ENCODE measurements at places on chromosomes 1 and 21.

DNA sequence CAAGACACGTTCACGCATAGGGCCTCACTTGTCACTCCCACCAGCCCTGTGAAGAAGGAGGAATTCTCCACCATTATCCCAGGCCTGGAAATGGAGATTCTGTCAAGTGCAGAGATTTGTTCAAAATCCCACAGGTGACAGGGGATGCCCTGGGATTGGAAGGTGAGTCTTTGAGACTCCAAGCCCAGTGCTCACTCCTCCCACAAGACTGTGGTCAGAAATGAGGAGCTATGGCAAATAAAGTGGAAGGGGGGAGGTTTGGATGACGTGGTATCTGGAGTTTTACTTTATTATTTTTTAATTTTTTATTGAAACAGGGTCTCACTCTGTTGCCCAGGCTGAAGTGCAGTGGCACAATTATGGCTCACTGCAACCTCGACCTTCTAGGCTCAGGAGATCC, 12.8 kb upstream of the FOXO6 start:
- no peak for DNase-seq

GRCh38 chr1:5488448-5488847, 503.8 kb downstream of the NPHP4 start:
- DNase-seq = no peak

GRCh38 chr1:167223144-167224103, 2.7 kb downstream of the POU2F1 start:
- no peak for DNase-seq

DNA sequence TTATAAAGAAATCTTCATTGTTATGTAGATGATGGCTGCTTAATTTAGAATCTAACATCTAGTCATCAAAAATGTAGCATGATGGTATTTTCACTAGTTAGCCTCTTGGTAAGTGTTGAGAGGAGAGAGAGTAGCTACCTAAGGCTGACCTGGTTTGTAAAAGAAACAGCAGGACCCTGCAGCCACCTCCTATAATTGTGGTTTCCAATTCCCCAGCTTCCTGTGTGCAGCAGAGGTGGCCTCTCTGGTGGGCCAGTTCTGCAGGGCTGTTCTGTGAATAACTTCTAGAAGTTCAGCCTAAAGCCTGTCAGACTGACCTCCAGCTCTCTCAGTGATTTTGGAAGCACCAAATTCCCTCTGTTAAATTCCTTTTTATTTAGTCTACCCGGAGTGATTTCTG, 246.4 kb upstream of the LRRC7 start:
- no peak for DNase-seq

DNA sequence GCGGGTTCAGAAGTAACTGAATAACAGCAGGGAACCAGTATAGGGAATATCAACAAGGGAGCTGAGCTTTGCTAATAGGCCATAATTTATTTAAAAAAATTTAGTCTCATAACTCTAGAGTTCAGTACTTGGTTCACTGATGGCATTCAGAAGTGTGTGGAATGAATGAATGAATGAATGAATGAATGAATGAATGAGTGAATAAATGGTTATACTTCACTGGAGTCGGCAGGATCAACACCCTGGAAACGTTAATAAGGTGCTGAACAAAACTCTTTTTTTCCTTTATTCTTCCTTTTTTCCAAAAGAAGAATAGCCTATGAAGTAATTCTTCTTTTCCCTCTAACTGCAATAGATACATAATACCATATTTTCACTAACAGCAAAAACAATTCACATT, 129.3 kb downstream of the SIM2 start:
- DNase-seq = no peak

- no peak for DNase-seq
These were observed 2.3 kb upstream of the CELA2A start for GRCh38 chr1:15454256-15454655.

- no peak for DNase-seq
These were observed 404 bp downstream of the NR0B2 start for GRCh38 chr1:26913389-26913753.

- no peak for DNase-seq
These were observed 8.2 kb downstream of the BCL9 start for GRCh38 chr1:147549526-147549925.

DNA sequence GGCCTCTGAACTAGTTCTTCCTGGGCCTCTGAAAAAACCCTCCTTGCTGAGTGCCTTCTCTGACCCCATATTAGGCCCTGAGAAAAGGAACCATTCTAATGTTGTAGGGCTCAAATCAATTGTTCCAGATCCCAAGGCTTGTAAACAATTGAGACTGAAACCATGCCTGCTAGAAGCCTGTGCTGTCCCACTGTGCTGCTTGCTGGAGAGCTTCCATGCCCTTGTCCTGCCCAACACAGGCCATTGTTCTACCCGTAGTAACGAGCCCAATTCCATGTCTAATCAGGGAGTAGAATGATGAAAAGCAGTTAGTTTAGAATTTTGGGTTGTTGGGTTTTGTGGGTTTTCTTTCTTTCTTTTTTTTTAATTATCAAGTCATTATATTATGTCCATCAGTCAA, 47.4 kb downstream of the ZNF281 start:
- no peak for DNase-seq

DNA sequence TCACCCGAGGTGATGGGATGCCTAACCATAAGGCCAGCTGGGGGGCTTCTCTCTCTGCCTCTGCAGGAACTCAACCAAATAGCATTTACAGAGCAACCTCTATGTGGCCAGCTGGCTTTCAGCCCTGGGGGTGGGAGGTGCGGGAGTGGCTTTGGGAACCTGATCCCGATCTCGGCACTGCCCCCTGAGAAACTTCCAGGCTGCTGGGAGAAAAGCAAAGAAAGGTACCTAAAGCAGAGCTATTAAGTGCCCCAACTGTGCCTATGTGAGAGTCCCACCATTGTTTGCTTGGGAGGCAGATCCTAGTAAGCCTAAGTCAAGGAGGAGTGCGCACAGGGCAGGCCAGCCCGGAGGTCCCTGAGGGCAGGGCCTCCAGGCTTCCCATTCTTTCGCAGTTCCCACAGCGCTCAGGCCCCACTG, 7.0 kb downstream of the KRTCAP2 start:
- DNase-seq = no peak

- no peak for DNase-seq
These were observed 80.3 kb downstream of the OSBPL9 start for GRCh38 chr1:51697166-51697565.

- DNase-seq = no peak
These were observed 1.8 kb upstream of the TBX15 start for GRCh38 chr1:118989878-118990378.

DNA sequence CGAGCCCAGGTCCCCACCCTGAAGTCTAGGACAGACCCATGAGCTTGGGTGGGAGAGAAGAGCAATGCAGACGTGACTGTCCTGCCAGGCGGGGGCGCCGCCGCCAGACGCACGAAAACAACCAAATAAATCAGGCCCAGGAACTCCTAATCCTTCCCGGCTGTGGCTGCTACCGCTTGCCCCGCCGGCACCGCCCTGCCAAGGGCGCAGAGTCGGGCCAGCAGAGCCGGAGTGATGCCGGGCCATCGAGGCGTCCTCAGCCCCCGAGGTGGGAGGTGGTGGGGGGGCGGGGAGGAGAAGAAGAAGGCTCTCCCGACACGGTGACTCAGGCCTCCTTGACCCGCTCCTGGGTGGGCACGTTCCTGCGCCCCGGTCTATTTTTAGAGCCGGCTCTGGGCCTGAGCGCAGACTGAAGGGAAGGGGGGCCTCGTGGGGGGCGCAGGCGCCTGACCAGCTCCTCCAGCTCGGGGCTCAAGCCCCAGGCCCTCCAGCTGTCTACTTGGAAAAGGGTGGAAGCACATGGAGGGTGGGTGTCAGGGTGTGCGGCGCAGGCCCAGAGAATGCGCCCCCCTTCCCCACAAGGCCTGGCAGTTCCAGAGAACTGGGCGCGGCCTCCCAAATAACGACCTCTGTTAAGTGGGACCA, 10.7 kb upstream of the COL16A1 start:
- DNase-seq = peak; percentile 74

GRCh38 chr1:26555550-26555981, 26.0 kb downstream of the RPS6KA1 start:
- DNase-seq = no peak

DNA sequence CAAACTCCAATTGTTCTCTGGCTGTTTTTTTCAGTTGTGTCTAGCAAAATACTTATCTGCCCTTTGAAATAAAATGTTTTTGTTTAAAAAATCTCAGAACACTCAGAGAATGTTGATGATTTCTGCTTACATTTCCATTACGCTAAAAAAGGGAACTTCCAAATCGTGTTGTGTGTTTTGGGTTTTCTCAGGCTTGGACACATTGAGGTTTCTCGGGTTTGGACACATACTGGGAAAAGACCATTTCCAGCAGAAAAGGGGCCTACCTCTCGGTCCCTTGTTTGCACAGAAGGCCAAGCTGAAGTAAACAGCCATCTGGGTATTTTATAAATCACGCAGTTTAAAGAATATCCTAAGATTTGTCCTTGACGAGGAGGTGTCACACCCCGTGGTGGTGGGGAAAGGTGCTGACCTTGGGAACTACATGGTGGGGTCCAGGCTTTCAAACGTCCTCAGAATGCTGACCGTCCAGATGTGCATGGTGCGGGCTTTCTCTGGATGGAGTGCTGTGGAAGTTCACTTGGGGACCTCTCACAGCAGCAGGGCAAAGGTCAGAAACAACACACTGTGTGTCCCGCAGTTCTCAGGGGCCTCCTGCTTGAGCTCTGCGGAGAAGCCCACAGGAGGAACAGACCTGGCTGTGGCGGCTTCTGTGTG, 67.8 kb downstream of the SLC37A1 start:
- no peak for DNase-seq

DNA sequence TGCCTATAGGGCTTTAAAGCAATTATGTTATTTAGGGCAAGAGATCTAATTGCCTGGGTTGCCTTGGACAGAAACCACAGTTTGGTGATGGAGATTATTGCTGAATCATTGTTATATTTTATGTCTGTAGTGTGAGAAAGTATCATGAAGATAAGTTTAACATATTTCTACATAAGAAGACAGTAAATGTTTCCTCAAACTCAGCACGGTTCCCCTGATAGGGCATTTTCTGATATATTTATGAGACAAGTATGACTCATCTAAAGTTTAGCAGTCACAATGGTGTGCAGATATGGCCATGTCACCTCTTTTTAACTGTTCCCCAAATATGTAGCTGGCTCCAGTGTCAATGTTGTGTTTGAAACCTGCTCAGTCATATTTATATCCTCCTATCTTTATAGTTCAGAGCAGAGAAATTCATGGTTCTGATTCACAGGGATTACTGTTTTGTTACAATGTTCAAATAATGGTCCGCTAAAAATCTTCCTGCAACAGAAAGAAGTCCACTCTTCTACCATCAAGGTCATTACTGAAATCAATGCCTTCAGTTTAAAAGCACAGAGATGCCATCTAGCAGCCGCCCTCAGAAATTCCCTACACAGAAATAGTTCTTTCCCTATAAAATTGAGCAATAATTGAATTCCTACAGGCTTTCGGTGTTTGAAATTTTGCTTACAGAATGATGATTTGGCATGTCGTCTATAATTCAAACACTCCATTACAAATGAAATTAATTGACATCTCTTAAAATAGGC, 3.7 kb downstream of the OLFM3 start:
- no peak for DNase-seq

GRCh38 chr1:53482441-53483153, 23.4 kb downstream of the DMRTB1 start:
- DNase-seq = no peak

GRCh38 chr1:52659356-52659755, 26.4 kb downstream of the SHISAL2A start:
- no peak for DNase-seq

DNA sequence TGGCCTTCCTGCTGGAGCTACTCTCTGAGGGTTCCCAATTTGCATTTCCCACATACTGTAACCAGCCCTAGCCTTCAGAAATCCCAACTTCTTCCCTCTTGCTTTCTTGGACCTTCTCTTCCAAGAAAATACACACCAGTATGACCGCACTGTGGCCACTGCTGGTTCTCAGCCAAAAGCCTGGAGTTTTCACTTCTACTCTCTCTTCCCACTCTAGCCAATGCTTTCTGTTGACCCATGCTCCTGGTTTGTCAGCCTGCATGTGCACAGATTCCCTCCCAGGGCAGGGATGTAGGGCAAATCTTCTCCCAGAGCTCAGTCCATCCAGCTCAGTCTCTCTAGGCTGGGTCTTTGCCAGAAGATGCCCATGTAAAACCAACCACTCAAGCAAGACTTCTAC, 664 bp downstream of the SLAMF1 start:
- DNase-seq = no peak

DNA sequence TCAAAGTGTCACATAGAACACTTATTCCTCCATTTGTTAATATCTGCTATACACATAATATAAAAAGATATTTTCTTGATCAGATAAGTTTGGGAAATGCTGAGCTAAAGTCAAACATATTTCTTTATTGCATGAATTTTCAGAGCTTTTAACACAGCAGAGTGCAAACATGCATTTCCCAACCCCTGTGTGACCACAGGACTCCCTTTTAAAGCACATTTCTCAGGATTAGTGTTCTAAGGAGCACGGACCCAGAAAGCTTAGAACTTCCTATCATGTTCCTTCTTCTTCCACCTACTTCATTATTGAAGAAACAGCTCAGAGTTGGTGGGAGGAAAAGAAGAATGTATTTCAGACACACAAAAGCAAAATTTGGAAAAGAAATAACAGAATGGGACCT, 109.1 kb upstream of the CDC42BPA start:
- no peak for DNase-seq

GRCh38 chr1:44854970-44855369, 11.9 kb upstream of the PTCH2 start:
- DNase-seq = no peak

GRCh38 chr1:2422523-2422922, 10.2 kb upstream of the PEX10 start:
- DNase-seq = no peak

GRCh38 chr1:114756009-114756892, 1.5 kb downstream of the CSDE1 start:
- DNase-seq = no peak

GRCh38 chr1:221788466-221788865, 46.6 kb upstream of the DUSP10 start:
- no peak for DNase-seq

DNA sequence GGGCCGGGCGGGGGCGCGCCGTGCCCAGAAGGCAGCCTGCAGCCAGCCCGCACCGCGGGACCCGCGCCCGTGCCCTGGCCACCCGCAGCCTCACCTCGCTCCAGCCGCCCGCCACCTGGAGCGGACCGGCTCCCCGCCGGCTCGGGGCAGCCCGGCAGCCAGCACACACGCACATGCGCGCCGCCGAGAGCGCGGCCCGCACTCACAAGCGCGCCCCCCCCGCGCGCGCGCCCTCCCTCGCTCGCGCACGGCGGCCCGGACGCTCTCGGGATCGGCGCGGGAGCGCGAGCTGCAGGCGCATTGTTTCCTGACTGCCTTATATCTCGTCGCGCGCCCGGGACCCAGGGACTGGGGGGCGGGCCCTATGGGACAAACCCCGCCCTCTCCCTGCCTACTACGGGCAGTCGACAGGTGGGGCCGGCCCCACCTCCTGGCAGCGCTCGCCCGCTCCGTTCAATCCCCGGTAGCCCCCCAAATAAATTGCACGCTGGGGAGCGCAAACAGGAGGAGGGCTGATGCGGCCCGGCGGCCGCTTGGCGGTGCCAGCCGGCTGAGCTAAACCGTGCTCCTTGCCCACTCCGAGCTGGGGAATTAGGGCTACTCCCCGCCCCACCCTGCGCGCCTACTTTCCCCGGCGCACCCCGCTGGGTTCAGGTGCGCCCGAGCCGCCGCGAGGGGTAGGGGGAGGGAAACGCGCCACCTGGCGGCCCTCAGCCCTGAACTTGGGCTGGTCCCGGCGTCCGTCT, at the start of gene MYCL:
MYCL (minus strand) TSS at position 204 of the 746 bp plus-strand sequence. CDS start 483 bp downstream, outside the sequence.
- DNase-seq = peak; percentile 82

GRCh38 chr1:31382379-31382989, 9.6 kb upstream of the FABP3 start:
- no peak for DNase-seq

All from NT2/D1 (cell line).